ENCODE measurements at places on chromosomes 4 and X.
A peak's percentile ranks its signal among the peaks of the same experiment; 100 is the strongest.

DNA sequence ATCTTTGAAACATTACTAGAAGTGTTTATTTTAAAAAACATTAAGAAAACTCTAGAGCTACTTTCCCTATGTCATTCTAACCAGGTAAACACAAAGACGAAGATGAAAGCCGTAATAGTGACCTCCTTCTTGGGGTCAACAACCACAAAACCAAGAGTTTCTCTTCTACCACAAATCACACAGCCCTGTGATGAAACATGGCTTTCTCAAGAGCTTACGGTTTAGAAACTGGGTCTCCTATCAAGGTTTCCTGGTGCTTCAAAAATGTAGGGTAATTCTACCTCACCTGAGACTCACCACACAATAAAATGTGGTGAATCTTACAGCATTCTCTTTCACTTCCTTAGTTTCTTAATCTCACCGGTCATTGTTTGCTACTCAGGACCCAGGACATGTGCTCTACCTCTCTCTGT, 50.9 kb downstream of the CORIN start:
- no peak for DNase-seq

DNA sequence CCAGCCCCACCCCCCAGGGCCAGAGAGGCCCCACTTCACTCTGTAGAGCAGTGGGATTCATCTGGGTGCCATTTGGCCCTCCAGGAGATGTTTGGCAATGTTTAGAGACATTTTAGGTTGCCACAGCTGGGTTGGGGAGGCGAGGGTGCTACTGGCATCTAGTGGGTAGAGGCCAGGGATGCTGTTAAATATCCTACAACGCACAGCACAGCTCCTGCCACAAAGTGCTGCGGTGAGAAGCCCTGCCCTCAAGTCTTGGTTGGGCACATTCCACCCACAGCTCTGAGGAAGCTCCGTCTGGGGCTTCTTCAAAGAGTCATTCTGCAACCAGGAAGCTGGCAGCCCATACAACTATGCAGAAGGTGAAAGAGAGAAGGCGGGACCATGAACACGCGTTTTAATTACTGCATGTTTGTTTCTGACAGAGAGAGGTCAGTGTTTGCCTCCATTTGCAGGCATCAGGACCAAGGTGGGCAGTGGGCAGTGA, 48.1 kb upstream of the FAM9C start:
- peak; percentile 48 for DNase-seq

- DNase-seq: no peak
Measured at GRCh38 chr4:122692641-122693520, 39.6 kb upstream of the BBS12 start.

- no peak for DNase-seq
Measured at GRCh38 chr4:98613453-98614075, 44.8 kb downstream of the TSPAN5 start.

- no peak for DNase-seq
Measured at GRCh38 chr4:20532116-20532790, 168.0 kb upstream of the PACRGL start.

DNA sequence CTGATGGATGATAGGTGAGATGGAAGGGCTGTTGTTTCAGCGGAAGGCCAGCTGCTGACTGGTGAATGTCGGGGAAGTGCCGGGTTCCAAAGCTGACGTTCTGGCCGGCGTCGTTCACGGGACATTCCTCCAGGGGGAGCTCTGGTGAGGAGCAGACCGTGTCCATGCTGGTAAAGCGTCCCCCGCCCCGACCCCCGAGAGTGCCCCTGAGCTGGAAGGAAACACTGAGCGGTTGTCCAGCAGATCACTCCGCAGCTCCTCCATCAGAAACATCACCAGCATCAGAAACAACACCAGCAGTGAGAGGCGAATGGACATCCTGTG, 18.6 kb upstream of the ADRA2C start:
- DNase-seq: no peak

DNA sequence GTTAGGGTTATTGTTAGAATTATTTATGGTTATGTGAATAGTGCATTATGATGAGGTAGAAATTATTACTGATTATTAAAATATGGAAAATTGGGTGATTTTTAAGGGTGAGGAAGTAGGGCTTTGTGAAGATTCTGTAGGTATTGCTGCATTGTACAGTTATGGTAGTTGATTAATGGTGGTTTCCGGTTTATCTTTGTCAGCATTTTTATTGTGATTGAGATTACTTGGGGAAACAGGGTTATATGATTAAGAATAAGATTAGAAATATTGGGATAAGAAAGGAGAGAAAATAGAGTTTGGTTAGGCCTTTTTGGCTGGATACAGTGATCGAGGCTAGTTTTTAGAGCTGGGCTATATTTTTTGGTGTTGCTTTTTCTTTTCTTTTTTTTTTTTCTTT, 8.6 kb upstream of the IGBP1 start:
- DNase-seq: no peak

DNA sequence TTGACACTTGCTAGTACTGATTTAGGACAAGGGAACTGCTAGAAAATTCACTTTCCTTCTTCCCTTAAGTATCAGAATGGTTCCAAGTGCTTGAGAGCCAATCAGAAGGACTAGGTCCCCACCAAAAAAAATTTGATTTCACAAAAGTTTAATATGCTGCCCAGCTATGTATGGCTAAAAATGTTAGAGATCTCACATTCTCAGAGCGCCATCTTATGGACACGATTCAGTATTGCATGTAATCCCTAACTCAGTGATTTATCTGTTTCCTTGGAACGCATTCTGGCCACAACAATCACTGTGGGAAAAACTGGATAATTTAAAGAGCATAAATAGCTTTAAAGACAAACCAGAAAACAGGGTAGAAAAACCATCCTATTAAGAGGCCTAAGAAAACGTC, 255.1 kb upstream of the GPC4 start:
- peak; percentile 20 for DNase-seq

GRCh38 chr4:148730766-148731165, 288.6 kb upstream of the NR3C2 start:
- DNase-seq: no peak

GRCh38 chr4:159016593-159017024, 86.3 kb upstream of the RAPGEF2 start:
- no peak for DNase-seq

DNA sequence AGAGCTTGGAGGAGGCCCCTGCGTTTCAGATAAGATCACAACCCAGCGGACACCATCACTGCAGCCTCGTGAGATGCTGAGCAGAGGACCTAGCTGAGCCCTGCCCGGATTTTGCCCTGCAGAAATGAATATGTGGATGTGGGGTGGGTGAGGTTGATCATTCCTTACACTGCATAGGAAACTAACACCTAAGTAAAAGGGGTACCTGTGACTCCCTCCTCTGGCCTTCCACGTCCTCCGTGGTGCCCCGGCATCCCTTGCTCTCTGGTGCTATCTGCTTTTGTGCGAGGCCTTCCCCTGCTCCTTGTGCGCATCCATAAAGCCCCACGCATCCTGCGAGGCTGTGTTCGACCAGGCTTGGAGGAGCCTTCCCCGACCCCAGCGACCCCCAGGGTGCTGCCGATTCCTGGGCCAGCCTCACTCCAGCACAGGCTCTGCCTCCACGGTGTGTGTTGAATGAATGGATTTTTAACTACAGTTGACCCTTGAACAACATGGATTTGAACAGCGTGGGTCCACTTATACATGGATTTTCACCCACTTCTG, 25.6 kb upstream of the GPR78 start:
- DNase-seq: no peak

- DNase-seq: no peak
Measured at GRCh38 chr4:118289794-118290193, 63.0 kb downstream of the PRSS12 start.

DNA sequence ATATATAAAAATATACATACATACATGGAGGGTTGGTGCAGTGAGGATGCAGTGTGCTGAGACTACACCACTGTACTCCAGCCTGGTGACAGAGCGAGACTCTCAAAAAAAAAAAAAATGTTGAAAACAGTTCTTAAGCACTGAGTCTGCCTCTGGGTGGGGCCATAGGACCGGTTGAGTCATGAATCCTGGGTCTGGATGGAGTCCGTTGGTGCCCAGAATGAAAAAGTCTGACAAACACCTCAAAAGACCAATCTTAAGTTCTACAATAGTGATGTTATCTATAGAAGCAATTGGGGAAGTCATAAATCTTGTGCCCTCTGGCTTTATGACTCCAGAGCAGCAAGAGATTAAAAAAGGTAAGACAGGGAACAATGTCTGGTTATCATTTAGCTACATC, 70.4 kb downstream of the FGFBP1 start:
- no peak for DNase-seq

DNA sequence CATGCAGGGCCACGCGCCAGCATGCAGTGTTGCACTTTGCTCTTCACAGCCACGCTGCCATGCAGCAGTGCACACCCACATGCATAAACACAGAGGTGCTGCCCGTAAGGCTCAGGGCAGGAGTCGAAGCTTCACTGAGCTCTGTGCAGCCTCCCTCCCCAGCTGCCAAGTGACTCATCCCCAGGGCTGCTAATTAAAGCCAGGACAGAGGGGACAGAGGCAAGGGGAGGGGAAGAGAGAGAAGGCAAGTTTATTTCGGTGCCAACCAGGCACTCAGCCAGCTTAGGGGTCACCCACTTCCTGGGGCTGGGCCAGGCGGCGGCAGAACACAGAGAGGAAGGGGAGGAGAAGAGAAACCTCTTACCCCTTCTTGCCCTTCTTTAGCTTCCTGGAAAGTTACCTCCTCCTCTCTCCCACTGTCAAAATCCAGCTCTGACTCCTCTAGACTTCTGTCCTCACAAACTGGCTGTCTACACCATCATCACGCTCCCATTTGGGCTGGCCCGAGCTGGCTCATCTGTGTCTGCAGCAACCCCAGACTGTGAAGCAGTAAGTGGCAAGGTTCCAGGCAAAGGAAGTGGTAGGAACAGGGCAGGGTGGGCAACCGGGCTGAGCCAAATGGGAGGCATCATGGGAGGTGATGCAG, 6.2 kb upstream of the IQSEC2 start:
- DNase-seq: peak; percentile 49

DNA sequence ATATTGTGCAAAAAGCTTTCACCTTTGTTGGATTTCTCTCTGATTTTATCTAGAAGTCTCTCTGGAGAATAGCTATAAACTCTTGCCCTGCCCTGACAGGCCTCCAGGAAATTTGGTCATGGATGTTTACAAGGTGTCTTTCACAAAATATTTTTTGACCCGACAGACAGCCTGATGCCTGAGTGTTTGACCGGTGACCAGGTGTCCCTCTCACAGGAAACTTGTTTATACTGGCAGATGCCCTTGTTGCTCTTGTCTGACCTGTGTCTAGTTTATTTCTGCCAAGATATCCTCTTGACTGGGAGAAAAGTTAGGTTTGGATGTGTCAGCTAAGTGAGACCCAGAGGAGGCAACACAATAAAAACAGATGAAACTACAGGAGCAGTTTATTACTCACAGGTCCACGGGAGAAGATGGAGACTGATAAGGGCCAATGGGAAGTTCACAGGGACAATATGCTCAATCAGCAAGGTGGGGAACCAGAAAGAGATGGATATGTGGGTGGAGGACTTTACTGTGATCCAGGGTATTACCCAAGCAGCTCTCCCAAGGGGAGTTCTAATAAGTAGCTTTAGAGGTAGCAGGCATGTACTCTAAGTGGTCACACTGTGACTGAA, 243.3 kb downstream of the ARAP2 start:
- no peak for DNase-seq

DNA sequence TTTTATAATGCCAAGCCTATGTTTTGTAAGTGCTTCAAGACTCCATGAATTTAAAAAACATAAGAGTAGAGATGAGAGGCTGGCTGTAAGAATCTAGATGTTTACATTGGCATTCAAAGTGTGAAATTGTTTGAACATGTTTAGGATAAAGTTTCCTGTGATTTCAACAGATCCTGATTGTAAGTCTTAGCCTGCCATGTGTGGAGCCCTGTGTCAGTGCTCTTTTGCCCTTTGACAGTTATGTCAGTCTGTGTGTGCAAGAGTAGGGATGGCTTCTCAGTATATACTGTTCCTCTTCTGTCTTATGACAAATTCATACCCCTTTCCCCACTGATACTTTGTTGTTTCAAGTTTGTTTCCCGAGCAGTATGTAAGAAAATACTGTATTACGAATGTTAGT, 68.2 kb downstream of the USP9X start:
- DNase-seq: no peak

DNA sequence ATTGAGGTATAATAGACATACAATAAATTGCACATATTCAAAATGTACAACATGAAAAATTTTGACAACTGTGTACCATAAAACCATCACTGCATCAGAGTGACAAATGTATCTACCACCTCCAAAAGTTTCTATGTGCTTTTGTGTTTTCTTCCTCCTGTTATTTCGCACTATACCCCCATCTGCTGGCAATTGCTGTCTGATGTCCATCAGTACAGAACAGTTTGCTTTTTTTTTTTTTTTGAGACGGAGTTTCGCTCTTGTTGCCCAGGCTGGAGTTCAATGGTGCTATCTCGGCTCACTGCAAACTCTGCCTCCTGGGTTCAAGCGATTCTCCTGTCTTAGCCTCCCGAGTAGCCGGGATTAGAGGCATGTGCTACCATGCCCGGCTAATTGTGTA, 154.3 kb upstream of the GIMD1 start:
- DNase-seq: no peak

- DNase-seq: no peak
Measured at GRCh38 chr4:102492531-102493241, 8.5 kb upstream of the NFKB1 start.

- DNase-seq: peak; percentile 60
Measured at GRCh38 chrX:31423609-31424189, 351.9 kb upstream of the FTHL17 start.

DNA sequence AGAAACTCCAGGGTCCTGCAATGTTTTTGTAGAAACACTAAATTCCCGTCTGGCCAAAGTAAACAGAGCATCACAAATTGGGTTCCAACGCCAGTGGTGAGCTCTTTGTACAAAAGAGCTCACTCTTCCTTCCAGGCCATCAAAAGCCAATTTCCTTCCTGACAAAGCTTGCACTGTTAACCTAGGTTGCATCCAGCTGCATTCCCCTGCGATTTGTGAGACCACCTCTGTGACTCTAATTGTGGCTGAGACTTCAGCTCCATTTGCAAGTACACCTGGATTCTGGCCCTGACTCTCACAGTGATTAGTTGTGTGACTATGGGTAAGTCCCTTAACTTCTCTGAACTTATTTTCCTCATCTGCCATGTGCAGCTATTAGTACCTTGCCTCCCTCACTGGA, 212.5 kb upstream of the CXorf66 start:
- DNase-seq: no peak

GRCh38 chrX:46447384-46447783, 97.8 kb downstream of the ZNF674 start:
- DNase-seq: no peak

DNA sequence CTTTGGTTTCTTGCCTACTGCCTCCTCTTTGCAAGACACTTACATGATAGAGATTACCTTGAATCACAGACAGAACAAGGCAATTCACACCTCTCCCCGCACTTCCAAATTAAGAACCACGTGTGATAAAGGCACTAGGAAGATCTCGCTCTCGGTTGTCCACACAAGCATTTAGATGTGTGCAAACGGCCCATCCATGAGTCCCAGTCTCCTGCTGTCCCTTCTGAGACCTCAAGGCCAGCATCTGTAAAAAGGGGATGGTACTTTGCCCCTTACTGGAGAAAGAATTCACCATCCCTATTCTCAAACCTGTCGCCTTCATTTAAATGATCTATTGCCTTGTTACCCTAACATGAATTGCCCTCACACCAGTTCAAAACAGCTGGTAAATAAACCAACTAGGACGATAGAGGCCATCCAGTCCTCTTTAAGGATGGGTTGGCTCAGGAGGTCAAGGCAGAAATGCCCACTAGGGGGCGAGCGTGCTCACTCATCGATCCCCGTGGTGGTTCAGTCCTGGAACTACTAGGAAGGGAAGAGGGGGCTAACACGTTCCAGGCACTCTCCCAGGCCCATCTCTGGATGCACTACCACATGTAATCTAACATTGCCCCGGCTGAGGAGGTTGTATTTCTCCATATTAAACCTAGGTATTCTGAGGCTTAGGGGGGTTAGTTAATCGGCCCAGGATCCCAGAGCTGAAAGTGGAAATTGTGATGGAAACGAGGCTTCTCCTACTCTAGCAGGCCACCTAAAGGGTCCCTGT, 95.8 kb downstream of the DHX15 start:
- peak; percentile 81 for DNase-seq

Data from Calu3 (cell line).